ENCODE measurements at places on chromosomes 16 and 17.

DNA sequence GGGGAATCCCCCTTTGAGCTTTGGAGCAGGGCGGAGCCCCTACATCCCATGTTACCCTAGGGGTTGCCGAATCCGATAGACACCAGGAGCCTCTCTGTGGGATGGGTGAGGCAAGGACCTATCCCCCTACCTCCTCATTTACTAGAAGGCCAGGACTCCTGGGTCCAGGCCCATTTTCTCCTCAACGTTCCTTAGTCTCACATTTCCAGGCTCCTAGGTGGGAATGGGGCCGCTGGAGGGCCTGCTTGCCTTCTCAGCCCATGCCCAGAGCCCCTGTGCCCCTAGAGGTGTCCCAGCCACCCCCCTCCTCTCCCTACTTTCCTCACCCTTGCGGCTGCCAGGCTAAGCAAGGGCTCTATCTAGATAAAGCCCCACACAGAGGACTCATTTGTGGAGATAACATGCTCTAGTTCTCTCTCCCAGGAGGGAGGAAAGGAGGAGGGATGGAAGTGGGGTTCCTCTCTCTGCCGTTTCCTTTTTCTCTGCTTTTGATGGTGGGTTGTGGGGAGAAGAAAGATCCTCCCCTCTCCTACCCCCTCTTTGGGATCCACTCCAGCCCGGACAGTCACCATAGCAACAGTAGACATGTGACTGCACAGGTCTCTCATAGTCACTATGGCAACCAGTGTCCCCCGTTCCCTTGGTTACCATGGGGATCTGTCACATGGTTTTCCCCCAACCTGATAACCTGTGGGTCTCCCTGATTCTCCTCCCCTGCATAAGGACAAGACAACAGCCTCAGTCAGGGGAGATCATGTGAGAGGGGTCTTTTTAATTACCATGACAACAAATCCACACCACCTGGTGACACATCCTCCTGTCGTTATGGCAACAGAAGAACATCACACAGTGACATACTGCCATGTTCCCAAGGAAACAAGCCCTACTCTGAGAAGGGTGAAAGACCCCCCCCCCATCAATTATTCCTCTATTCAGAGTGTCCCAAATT lies 5.2 kb downstream of the CACNA1G start:
- no peak for DNase-seq

- no peak for DNase-seq
Measured at GRCh38 chr16:48892893-48893292, 282.9 kb upstream of the N4BP1 start.

DNA sequence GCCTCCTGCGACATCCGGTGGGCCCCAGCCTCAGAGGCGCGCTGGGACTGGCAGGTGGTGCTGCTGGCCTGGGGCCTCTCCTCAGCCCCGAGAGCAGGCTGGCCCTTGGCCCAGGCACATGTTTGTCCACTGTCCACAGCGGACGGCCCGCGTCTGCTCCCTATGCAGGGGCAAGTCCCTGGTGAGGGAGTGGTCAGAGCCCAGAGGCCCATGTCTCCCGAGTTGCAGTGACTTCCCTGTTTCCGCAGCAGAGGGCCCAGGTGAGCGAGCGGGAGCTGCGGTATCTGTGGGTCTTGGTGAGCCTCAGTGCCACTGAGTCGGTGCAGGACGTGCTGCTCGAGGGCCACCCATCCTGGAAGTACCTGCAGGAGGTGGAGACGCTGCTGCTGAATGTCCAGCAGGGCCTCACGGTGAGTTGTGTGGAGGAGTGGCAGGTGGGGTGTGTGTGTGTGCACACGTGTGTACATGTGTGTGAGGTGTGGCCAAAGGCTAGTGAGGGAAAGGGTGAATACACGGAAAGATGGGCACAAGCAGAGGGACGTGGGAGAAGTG lies 10.4 kb downstream of the IL34 start:
- no peak for DNase-seq

- no peak for DNase-seq
Measured at GRCh38 chr17:44059101-44059892, 7.2 kb downstream of the LSM12 start.

GRCh38 chr17:930258-930657 lies 49.3 kb downstream of the NXN start:
- DNase-seq: no peak

- DNase-seq: no peak
Measured at GRCh38 chr17:78852709-78853121, 12.1 kb upstream of the USP36 start.

- DNase-seq: no peak
Measured at GRCh38 chr17:42586514-42587230, 9.1 kb upstream of the PSMC3IP start.

GRCh38 chr16:2039274-2040031 lies 8.2 kb downstream of the NTHL1 start:
- peak; percentile 80 for DNase-seq

DNA sequence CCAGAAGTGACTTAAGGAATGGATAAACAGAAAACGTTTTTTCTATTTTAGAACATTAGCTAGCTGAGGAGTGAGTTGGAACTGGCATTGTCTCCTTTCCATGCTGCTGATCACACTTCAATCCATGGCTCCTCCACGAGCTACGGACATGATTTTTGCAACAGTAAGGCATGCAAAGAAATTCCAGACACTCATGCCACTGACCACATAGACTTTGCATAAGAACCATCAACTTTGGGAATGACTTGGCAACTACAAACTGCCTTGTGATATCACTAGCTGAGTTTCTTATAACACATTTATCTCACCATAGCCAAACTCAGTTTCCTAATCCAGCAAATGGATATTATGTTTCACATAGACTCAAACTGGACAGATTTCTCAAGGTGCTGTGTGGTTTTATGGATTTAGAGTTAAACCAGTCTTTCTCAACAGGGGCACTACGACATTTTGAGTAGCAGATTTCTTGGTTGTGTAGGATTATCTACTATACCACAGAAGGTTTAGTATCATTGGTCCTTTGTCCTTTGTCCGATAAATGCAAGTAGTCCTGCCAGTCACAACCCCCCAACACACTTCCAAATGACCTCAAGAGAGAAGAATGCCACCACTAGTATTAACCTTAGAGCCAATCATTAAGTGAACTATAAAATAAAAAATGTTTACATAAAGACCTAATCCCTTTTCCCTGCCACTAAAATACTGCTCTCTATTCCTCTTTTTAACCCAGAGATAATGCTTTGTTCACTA lies 48.3 kb upstream of the C17orf78 start:
- DNase-seq: no peak

- DNase-seq: no peak
Measured at GRCh38 chr16:4021070-4021779, 95.0 kb downstream of the ADCY9 start.

DNA sequence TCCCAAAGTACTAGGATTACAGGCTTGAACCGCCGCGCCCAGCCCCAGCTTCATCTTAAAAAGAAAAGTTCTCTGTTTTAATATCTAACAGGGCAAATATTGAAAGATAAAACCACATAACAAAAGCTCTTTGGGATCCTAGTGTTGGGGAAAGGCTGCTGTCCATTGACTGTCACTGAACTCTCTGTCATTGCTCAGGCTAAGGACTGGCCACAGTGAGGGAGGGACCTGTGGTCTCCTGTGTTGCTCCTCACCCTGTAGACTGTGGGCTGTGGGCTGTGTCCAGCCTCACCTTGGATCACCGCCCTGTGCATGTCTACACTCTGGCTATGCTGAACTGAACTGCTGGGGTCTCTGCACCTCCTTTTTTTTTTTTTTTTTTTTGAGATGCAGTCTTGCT lies 11.3 kb upstream of the PYDC1 start:
- no peak for DNase-seq
